ENCODE measurements at places on chromosomes 7 and 10.

GRCh38 chr7:151316896-151317295, 24.7 kb upstream of the NUB1 start:
- no peak for DNase-seq

DNA sequence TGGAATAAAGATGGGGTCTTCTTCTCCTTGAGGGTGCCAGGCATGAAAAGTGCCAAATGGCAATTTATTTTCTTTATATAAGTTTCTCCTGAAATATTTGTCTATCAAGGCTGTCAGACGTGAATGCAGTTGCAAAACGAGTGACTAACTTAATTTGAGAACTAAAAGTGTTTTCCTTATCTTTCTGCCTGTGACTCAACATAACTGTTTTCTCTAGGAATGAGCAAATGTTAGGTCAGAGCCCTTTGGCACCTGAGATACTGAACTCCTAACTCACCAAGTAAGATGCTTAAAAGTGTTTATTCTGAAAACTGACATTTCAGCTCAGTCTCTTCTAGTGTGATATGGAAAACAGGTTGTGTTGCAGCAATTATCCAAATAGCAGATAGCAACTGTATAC, 197.0 kb downstream of the STK31 start:
- DNase-seq, result no peak

DNA sequence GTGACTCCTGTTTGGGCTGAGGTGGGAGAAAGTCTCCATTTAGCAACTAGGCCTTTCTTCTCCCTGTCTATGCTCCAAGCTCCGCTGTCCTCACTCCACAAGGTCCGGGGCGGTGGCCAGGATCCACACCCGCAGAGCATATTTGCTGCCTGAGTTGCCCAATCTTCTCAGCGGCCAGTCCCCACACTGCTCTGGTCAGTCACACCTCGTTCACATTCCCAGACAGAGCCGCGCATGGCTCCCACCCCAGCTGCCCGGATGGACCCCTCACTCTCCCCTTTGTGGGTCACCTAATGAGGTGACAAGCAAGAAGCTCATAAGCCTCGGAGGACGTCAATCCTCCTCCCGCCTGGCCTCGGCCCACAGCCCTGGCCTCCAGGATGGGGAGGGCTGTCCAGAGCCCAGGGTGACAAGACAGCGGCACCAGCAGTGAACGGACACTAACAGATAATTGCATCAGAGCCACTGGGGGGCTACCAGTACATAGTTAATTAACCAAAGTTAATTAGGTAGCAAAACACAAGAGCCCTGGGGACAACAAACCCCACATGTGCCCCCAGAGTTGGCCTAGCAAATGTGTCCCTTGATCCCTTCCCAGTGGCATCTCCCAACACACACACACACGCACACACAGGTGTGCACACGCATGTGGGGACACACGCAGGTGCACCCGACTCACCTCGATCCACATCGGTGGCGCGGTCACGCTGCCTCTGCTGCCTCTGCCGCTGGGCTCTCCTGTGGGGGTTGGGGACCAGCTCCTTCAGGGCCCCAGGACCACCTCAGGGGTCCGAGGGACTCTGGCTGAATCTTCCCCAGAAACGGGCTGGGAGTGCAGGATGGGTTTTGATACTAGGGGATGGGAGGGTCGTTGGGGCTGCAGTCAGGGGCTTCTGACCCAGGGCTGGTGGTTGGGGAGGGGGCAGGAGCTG, 11.8 kb downstream of the EPHA1 start:
- DNase-seq, result no peak

DNA sequence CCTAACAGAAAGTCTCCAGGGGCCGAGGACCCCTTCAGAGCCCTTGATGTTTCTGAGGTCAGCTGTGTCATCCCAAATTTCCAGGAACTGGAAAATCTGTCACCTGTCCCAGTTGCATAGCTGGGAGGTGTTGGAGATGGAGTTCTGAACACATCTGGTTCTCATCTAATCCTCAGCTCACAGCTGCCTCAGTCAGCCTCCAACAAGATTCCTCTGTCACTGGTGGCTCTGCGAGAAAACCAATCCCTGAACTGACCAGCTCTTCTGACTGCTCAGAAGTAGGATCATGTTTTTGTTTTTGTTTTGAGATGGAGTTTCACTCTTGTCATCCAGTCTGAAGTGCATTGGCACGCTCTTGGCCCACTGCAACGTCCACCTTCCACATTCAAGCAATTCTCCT, 37.6 kb upstream of the MYL10 start:
- no peak for DNase-seq

DNA sequence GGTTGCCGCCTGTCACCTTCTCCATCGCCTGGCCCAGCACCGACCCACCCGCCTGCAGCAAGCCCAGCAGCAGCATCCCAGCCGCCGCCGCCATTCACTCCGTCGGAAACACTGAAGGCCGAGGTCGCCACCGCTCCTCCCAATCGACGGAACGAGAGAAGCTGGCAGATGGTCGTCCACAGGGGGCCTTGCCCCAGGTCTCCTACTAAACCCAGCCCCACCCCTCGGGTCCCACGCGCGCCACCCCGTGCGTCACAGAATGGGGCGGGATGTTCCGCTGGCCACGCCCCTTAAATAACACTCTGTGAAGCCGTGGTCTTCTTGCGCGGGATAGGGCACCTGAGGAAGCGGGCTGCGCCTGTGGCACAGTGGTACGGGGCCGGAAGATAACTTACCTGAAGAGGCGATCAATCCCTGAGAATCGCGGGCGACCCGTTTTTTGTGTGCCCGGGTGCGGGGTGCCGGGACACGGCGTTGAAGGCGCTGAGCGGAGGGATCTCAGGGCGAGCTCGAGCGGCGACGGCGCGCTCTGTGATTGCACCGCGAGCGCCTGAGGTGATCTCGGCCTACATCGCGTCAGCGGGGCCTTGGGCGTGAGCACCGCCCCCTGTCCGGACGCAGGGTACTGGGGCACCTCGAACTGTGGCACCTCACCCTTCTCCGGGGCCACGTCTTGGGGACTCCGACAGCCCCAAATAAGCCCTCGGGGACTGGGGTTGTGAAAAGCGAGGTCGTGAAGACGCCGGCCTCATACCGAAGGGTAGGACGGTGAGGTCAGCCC, at the start of gene CYP51A1:
Gene CYP51A1, minus strand, starts transcription at position 207 of the 781 bp plus-strand sequence. Its CDS starts 113 bp downstream, at position 94.
- peak; percentile 79 for DNase-seq

DNA sequence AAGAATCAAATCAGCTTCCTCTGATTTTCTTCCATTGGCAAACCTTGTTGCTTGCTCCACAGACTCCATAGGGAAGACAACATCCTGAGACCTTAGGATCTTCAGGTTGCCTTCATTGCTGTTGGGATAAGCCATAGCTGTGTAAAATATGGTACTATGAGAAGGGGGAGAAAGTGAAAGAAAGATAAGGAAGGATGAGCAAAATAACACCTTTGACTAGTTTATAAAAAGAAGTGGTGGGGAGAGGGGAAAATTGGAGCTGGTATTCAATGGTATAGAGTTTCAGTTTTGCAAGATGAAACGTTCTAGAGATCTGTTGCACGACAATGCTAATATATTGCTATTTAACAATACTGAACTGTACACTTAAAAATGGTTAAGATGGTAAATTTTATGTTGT, 180.4 kb upstream of the PHYHIPL start:
- no peak for DNase-seq

GRCh38 chr10:7245505-7245904, 165.3 kb downstream of the SFMBT2 start:
- no peak for DNase-seq

- no peak for DNase-seq
Observed at GRCh38 chr7:4267341-4268039, 414.6 kb upstream of the FOXK1 start.

DNA sequence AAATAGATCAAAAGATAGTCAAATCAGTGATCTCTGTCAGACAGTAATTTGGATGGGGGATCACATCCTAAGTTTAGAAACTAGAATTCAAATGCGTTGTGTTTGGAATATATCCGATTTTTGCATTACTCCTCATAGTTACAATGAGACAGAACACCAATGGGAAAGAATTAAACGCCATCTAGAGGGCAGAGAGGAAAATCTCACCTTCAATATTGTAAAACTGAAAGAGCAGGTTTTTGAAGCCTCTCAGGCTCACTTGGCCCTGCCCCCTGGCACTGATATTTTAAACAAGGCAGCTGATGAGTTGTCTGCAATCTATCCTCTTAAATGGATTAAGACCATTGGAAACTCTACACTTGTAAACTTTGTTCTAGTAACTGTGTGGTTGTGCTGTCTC, 17.7 kb downstream of the FRG2B start:
- no peak for DNase-seq

DNA sequence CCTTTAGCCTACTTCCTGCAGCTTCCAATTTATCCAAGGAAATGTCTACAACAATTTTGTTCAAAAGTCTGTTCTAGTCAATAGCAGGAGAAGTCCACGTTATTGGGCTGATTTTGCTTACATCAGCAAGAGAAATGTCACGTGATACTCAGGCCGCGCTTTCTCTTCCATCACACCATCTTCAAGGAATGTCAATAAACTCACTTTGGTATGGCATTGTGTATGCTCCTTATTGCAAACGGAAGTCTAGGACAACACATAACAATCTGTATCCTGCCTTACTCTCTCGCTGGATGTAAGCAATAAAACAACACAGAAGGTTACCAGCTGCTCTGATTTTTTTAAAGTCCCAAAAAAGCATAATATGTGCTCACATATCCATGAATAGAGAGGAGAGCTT, 17.1 kb upstream of the STK17A start:
- DNase-seq, result no peak

DNA sequence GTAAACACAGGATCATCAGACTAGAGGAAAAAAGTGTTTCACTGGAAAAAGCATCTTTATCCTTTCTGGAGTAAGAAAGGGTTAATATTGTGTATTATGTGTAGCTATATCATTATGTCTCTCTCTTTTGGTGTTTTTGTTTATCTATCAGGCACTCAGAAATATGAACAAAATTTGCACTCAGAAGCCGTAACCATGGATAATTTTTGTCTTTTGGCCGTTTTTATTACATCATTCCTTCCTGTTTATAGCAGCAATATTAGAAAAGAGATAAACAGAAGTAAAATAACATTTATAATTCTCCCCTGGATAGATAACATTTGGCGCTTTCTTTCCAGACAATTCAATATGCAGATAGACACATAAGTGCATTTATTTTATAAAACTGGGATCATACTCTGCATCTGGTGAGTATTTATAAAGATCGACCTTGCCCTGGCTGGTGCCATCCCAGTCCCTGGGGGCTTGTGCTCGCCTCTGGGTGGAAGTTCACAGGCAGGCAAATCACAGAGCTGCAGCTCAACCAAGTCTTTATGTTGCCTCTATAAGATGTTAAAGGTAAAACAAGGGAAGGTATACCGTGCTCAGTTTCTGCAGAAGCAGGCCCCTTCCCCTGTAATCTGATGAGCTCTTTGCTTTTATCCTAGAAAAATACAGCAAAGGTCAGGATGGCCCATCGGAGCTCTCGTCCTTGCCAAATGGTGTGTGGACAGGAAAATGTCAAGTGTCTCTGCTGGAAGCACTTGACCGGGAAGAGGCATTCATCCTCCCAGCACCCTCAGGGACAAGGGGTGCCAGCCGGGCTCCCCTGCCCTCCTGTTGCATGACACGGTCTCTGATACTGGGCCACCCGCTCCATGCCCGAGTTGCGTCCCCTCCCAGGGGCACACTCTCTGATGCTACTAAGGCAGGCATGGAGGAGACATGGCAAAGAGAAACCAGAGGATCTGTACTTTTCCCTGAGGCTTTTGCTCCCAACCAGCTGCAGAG, 43.9 kb downstream of the PYROXD2 start:
- no peak for DNase-seq

DNA sequence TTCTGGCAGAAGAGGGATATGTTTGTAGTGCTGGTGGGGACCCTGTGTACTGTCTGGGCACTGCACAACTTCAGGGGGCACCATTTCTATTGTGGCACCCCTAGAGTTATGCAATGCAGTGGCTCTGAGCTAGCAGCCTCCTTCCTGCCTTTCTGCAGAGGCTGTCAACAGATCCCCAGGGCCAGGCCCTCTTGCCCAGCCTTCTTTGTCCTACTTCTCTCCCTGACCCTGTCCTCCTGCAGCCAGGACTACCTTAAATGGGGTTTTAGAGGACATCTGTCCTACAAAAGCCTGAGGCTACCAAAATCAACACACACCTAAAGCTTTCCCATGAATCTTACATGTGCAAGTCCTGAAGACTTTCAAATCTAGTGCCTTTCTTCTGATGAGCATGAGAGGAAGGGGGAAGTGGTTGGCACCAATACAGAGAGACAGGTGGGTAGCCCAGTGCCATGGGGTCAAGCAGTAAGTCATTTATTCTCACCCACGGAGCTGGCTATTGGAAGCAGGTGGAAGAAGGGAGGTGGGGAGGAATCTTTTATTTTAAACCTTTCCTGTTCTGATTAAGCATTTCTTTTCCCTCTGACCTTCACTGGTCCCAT, 2.4 kb downstream of the SPOCK2 start:
- DNase-seq, result no peak

GRCh38 chr10:72943498-72944234, 10.9 kb downstream of the PLA2G12B start:
- no peak for DNase-seq

GRCh38 chr7:8783229-8783628, 349.8 kb downstream of the NXPH1 start:
- DNase-seq, result no peak

DNA sequence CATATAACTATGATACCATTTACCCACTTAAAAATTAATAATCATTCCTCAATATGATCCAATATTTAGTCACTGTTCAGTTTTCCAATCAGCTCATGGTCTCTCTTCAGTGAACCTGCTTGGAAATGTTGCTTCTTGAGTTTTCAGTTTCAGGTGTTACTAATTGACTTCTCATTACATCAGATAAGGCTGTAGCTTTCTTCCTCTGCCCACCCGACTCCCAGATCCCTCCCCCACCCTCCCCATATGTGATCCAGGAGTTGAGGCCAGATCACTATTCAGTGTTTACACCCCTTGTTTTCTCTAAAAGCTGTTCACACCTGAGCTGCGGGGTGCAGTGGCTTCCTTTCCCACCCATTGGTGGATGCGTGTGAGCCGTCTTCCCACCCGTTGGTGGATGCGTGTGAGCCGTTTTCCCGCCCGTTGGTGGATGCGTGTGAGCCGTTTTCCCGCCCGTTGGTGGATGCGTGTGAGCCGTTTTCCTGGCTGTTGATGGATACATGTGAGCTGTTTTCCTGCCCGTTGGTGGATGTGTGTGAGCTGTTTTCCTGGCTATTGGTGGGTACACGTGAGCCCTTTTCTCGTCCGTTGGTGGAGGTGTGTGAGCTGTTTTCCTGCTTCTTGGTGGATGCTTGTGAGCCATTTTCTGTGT, 3.2 kb upstream of the MTG1 start:
- no peak for DNase-seq

DNA sequence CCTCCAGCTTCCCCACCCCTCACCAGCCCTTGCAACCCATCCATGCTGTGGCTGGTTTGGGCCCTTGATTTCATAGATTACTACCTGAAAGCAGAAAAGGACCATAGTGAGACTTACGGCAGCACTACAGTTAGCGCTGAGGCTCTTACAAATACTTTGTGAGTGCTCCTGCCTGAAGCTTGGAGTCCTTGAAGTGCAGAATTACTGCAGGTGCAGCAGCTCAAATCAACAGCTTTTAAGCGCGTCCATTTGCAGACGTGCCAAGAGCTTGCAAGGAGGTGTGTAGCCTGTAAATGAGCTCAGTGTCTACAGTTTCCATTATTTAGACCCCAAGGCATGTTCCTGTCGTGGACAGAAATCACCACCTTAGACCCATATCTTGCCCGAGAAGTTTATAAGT, 103.0 kb downstream of the CELF2 start:
- no peak for DNase-seq

- no peak for DNase-seq
Observed at GRCh38 chr7:43937444-43937843, 11.2 kb downstream of the UBE2D4 start.

GRCh38 chr10:21510241-21511094, 15.0 kb downstream of the SKIDA1 start:
- no peak for DNase-seq

- DNase-seq, result no peak
Observed at GRCh38 chr10:105189463-105189800, 548.3 kb downstream of the SORCS3 start.
